Activated T-helper 1 cell treated with anti-CD3 and anti-CD28 coated beads, Interleukin-2, amount 50 U/mL, for 16 hours (primary cell): ENCODE measurements at places on chromosomes 7 and 10.

GRCh38 chr7:80924090-80924489 is 5.2 kb upstream of the SEMA3C start:
- DNase-seq, result no peak

- no peak for DNase-seq
Observed at GRCh38 chr7:73844848-73845460, 2.6 kb upstream of the METTL27 start.

- DNase-seq, result no peak
Observed at GRCh38 chr10:117004227-117005025, 561 bp downstream of the SHTN1 start.

GRCh38 chr7:2164646-2165045 is 68.1 kb downstream of the MAD1L1 start:
- no peak for DNase-seq

GRCh38 chr10:52442576-52442975 is 128.5 kb downstream of the DKK1 start:
- DNase-seq, result no peak

- no peak for DNase-seq
Observed at GRCh38 chr10:70176441-70176840, 6.1 kb upstream of the SAR1A start.
